IPS-NIHi11 (cell line): ENCODE measurements at places on chromosomes 12 and 14.
A peak's percentile ranks its signal among the peaks of the same experiment; 100 is the strongest.

GRCh38 chr14:32200368-32201192 is 1.3 kb upstream of the RNU6-7 start:
- DNase-seq, result no peak

- peak; percentile 50 for DNase-seq
These were observed 610 bp downstream of the C14orf132 start for GRCh38 chr14:96039633-96040311.

- DNase-seq, result no peak
These were observed 73.2 kb downstream of the MYRFL start for GRCh38 chr12:69898236-69898635.

GRCh38 chr14:26597589-26598080 is at the start of gene NOVA1:
NOVA1 (minus strand) TSS chr14:26598033; CDS start chr14:26597436, 597 bp downstream.
- peak; percentile 30 for DNase-seq

DNA sequence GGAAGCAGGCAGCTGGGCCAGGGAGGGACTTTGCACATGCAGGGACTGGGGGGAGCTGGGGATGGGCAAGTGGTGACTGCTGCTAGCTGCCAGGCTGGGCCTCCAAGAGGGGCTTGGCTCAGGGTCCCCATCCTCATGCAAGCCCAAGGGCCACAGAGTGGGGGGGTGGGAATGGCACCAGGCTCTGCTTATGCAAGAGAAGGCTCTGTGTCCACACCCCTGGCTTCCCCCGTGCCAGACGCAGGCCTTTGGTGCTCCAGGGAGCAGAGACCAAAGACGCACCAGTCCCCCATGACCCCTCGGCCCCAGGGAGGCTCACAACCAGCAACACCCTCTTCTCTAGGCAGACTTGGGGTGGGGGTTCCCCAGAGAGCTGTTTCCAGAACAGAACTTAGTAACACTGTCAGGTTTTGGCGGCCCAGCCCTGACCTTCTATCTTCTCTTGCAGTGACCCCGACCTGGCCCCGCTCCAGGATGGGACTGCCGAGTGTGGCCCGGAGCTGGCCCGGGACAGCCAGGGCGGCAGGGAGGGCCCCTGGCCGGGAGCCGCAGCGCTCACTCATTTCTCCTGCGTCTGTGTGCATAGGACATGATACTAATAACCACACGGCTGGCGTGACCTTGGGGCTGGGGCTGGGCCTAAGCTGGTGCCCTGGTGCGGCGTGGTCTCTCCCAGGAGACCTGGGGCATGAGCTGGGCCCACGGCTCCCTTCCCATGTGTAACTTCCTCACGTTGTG is 14.3 kb downstream of the XRCC3 start:
- no peak for DNase-seq

GRCh38 chr14:61645247-61645646 is 50.1 kb upstream of the HIF1A start:
- DNase-seq, result no peak

- peak; percentile 24 for DNase-seq
These were observed 4.6 kb upstream of the LRRC23 start for GRCh38 chr12:6899837-6900519.

DNA sequence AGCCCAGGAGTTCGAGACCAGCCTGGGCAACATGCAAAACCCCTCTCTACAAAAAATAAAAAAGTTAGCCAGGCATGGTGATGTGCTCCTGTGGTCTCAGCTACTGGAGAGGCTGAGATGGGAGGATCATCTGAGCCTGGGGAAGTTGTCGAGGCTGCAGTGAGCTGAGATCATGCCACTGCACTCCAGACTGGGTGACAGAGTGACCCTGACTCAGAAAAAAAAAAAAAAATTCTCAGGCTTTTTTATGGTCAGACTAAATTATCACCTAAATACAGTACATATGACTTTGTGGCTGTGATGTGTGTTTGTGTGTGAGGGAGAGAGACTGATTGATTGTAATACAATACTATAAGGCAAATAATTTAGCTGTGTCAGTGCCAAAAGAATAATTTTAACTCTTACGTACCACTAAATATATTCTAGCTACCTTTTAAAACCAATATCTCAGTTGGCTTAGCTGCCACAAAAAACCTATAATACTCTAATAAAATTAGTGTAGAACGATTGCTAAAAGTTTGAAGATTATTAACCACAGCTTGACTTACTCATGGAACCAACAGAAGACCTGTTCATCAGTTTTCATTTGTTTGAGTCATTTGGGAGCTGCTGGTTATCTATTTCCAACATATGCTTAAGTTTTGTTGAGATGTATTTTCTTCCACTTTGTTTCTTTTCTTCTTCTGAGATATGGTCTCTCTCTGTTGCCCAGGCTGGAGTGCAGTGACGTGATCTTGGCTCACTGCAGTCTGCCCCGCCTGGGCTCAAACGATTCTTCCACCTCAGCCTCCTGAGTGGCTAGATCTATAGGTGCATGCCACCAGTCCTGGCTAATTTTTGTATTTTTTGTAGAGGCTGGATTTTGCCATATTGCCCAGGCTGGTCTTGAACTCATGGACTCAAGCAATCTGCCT is 58.0 kb downstream of the DIP2B start:
- DNase-seq, result no peak

- no peak for DNase-seq
These were observed 1.9 kb downstream of the DUSP16 start for GRCh38 chr12:12560587-12561370.

- DNase-seq, result no peak
These were observed 10.3 kb upstream of the MTA1 start for GRCh38 chr14:105409364-105409763.

DNA sequence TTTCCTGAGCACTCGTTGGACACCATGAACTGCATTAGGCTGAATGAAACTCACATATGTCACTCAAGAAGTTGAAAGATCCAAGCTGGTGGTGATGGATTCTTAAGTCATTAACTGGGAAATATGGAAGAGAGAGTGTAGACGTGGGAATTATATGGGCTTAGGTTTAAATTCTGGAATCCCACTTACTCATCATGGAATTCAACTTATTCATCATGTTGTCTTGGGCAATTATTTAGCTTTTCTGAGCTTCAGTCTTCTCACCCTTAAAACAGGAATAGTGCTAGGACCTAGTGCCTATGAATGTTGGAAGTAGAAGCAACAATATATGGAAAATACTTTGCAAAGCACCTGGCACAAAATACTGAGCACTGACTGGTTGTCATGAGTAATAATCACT is 292.4 kb upstream of the TBX3 start:
- DNase-seq, result no peak

- no peak for DNase-seq
These were observed 135.3 kb downstream of the SLC38A6 start for GRCh38 chr14:61116369-61116768.

DNA sequence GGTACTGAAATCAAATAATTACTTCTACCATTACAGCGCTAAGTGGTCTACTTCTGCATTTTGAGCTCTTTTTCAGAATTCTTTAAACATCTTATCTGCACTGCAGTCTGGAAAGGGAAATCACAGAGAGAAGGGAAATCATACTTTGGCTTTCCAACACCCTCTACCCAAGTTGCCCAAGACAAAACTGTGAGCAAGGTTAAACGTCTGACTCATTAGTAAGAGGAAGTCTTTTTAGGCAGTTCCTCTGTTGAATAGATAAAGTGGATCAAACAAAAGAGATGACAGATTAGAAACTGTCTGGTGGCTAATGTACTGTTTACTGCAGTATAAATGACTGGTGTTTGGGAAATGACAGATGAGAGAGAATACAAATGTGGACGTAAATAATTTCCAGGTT is 858.1 kb downstream of the NRXN3 start:
- DNase-seq, result no peak

- no peak for DNase-seq
These were observed 42.7 kb upstream of the NID2 start for GRCh38 chr14:52111583-52111982.

DNA sequence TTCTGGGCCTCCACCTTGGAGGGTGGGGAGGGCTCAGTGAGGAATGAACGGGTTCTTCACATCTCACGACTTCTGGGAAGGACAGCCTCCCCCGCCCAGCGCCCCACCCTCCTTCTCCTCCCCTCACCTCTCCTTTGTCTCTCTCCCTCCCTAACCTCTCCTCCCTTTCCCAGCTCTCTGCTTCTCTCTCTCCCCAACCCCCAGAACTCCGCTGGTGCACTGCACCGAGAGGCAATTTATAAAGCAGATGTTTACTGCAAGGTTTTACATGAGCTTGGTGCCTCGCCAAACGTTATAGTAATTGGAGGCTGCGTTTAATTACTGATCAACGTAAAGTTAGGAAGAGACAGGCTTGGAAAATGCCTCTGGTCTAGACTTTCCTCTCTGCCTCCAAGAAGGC is 42.9 kb upstream of the FAM222A start:
- peak; percentile 36 for DNase-seq
